ENCODE measurements at places on chromosomes 4 and X.

DNA sequence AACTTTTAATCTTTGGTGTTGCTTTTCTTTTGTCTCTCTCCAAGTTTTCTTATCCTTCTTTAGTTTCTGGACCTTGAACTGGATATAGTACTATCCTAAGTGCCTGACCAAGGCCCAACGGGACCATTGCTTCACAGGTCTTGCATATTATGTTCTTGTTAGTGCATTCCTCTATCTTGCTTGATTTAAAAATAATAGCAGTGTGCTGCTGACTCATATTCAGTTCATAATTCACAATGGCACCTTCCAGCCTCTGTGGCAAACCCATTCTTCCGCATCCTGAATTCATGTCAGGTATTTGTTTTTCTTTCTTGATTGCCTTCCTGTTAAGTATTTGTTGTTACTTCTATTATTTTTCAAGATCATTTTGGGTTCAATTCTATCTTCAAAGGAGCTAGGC lies 197.1 kb upstream of the GIMD1 start:
- DNase-seq: no peak

GRCh38 chr4:44861756-44862155 lies 135.4 kb upstream of the GNPDA2 start:
- DNase-seq: no peak

GRCh38 chr4:182913036-182913435 lies 4.2 kb downstream of the DCTD start:
- DNase-seq: no peak

- DNase-seq: no peak
Observed at GRCh38 chrX:121308276-121308805, 260.9 kb downstream of the GLUD2 start.

- no peak for DNase-seq
Observed at GRCh38 chr4:102324730-102325129, 20.6 kb downstream of the SLC39A8 start.

GRCh38 chrX:11733614-11734013 lies 24.4 kb upstream of the MSL3 start:
- no peak for DNase-seq

DNA sequence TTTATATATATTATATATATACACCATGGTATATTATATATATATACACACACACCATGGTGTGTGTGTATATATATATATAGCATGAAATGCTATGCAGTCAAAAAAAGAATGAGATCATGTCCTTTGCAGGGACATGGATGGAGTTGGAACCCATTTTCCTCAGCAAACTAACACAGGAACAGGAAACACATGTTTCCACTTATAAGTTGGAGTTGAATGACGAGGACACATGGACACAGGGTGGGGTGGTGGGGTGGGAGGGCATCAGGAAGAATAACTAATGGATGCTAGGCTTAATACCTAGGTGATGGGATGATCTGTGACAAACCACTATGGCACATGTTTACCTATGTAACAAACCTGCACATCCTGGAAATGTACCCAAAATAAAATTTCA lies 293.6 kb upstream of the NDST3 start:
- no peak for DNase-seq

GRCh38 chr4:6991771-6992557 lies 51.2 kb upstream of the TADA2B start:
- DNase-seq: peak; percentile 38

DNA sequence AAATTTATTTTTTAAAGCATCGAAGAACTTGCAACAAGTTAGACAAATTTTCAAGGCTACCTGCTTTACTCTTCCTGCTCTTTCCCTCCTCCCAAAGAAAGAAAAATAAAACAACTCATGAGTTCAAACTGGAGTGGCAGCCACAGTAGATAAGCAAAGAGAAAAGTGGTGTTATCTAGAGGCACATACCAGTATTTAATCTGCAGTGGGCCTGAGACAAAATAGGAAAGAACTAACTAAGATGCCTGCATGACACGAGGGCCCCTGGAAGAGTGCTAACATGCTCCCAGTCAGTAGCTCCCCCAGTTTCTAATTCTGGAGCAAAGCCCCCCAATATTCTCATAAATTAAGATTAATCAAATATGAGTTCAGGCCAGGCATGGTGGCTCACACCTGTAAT lies 7.9 kb downstream of the ARL9 start:
- no peak for DNase-seq

GRCh38 chrX:69314436-69315348 lies 149.4 kb upstream of the PJA1 start:
- no peak for DNase-seq

DNA sequence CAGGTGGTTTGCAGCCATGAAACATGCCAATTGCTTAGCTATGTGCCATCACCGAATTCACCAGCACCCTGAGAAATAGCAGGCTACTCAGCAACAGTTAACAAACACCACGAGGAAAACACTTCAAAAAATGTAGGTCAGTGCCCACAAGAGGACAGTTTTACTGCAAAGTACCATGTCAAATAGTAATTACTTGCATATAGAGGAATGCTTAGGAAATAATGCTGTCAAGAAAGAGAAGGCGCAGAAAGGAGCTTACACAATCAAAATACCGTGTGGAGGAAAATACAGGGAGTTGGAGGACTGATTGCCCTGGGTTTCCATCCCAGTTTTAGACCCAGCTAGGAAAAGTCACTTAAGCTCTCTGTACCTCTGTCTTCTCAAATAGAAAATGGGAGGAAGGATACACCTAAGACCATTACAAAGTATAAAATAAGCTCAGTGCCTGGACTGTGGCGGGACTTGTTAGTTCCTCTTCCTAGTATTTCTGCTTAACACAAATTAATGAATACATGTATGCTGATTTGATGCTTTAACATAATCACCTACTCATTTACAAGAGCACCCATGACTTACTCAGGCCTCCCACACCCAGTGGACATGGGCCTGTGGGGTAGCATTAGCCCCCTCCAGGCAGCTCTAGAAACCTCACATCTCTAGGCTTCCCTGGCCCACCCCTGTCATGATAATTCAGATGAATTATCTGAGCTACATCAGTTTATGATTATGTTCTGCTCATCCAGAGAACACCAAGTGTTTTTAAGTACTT lies 44.5 kb upstream of the IL21 start:
- no peak for DNase-seq

GRCh38 chr4:38675146-38676121 lies 11.4 kb downstream of the KLF3 start:
- DNase-seq: no peak

GRCh38 chr4:62644372-62644771 lies 1444.2 kb downstream of the ADGRL3 start:
- no peak for DNase-seq

- DNase-seq: no peak
Observed at GRCh38 chr4:84366161-84366560, 132.9 kb downstream of the NKX6-1 start.

DNA sequence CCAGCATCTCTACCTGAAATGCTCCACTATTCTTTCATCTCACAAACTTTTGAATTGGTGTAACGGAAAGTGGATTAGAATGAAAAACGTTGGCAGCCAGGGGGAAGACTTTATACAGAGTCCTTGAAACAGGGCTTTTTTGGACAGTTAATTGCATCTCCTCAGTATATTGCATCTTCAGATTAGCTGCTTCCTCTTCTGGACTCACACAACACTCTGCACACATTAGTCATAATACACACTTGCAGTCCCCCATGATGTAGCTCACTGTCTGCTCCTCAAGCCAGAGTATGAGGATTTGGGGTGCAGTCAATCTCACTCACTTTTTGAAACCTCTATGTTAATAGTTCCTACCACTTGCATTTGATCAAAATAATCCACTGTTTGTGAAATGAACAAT lies 101.0 kb downstream of the ADGRA3 start:
- DNase-seq: no peak

- no peak for DNase-seq
Observed at GRCh38 chrX:150610043-150610442, 41.6 kb downstream of the MTM1 start.

GRCh38 chrX:143121477-143121876 lies 95.7 kb downstream of the SPANXN4 start:
- no peak for DNase-seq

- no peak for DNase-seq
Observed at GRCh38 chr4:142703694-142704309, 142.3 kb downstream of the INPP4B start.

- no peak for DNase-seq
Observed at GRCh38 chr4:89221167-89221867, 86.3 kb downstream of the GPRIN3 start.

- no peak for DNase-seq
Observed at GRCh38 chrX:14673236-14673635, 143.9 kb downstream of the GLRA2 start.

- DNase-seq: no peak
Observed at GRCh38 chrX:139680356-139680755, 27.6 kb downstream of the MCF2 start.

GRCh38 chr4:12852338-12853307 lies 631.5 kb downstream of the RAB28 start:
- no peak for DNase-seq

DNA sequence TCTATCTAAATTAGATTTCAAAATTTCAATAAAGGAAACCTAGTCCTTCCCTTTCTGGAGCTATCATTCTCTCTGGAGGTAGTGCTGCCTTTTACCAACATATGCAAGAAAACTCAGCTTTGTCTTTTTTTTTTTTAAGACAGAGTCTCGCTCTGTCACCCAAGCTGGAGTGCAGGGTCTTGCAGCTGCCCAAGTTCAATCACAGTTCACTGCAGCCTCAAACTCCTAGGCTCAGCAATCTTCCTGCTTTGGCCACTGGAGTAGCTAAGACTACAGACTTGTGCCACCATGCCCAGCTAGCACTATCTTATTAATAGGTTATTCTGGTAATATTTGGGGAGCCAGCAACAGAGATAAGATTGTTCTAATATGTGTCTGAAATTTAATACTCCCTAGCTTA lies 12.3 kb downstream of the AASDH start:
- no peak for DNase-seq

GRCh38 chrX:78066110-78066509 lies 37.9 kb upstream of the PGK1 start:
- DNase-seq: no peak

- no peak for DNase-seq
Observed at GRCh38 chrX:29478336-29479069, 736.9 kb upstream of the MAGEB2 start.

DNA sequence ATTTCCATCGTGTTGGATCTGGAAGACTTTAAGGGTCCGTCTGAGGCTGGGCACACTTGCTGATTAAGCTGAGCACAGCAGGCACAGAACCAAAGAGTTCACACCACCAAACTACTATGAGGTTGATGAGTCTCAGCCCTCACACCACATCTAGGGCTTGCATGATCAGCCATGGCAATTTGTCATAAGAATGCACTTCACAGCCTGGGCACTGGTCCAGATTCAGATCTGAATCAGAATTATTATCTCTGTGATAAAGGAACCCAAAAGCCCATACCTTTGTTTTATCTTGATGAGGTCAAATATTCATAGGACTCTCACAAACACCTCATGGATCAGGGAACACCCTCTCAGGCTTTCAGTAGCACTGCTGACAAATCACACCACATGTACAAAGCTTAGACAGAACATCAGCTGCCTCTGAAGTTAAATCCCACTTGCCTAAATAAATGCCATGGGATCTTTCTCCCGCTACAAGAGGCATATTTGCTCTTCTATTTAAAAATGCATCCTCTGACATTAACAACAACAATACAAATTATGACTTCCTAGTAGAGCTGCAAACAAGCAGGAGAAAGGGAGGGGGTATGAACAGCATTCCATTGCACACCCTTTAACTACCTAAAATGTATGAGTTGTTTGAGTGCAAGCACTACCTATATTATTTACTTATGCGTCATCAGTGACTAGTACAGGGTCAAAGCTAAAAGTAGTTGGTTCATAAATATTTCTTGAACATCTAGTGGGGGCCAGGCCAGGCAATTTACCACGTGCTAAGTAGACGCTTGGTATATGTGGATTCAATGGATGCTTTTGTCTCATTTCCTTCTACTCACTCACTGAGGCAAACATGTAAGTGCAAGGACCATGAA lies 186.3 kb upstream of the FGF13 start:
- DNase-seq: no peak

- no peak for DNase-seq
Observed at GRCh38 chrX:40460926-40461325, 119.8 kb upstream of the ATP6AP2 start.

DNA sequence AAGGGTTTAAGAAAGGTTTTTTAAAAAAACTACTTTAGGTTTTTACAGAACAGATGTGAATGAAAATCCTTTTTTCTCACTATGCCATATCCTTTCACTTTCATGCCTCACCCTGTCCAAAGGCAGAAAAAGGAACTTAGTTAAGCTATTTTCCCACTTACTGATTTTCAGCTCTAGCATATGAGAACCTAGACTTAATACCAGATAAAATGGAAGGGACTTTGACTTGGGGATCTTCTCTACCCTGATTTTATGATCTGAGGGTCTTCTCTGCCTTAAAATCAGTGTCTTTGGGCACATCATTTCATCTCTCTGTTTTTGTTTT lies 42.4 kb downstream of the FNIP2 start:
- no peak for DNase-seq

GRCh38 chr4:2862528-2862927 lies 18.9 kb downstream of the ADD1 start:
- no peak for DNase-seq

- DNase-seq: no peak
Observed at GRCh38 chr4:153564630-153565525, 98.7 kb downstream of the TMEM131L start.

GRCh38 chr4:8840816-8841455 lies 30.7 kb downstream of the HMX1 start:
- DNase-seq: no peak

- no peak for DNase-seq
Observed at GRCh38 chrX:152652060-152652459, 14.4 kb downstream of the GABRQ start.

- no peak for DNase-seq
Observed at GRCh38 chrX:133654811-133655210, 239.5 kb upstream of the GPC4 start.

DNA sequence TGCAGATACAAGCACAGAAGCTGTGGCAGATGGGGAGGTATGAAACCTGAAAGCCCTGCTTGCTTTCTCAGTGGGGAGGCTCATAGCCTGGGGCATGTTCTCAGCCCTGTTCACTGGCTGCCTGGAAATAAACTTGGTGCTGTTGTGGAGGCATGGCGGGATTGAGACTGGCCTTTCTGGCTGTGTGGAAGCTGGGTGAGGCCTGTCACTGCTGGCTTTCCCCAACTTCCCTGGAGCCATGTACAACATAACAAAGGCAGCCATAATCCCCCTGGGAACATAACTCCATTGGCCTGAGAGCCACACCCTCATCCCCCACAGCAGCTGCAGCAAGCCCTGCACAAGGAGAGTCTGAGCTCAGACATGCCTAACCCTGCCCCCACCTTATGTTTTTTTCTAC lies 237.7 kb upstream of the TLL1 start:
- DNase-seq: no peak

- DNase-seq: peak; percentile 66
Observed at GRCh38 chr4:183765251-183765911, 106.3 kb downstream of the TRAPPC11 start.

DNA sequence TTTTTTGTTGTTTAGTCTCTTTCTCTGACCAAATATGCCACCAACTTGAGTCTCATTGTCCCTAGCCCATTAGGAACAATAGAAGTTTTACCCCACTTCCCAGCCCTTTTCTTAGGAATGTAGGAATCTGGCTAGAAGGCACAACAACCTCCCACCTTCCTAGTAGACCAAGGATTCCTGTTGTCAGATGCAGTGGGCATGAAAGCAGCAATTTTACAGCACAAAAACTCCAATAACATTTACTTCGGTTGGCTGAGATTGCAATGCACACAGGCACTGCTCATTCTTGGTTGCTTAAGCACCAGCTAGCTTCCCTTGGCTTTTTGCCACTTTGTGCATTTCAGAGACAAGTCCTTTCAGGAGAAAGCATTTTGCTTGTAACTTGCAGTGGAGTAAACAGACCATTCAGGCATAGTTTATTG lies 312.8 kb downstream of the TENM3 start:
- DNase-seq: no peak
